Fibroblast of skin of left biceps (primary cell): ENCODE measurements at places on chromosomes 2 and 18.

- DNase-seq: no peak
Measured at GRCh38 chr2:190996338-190996946, 17.5 kb downstream of the STAT1 start.

DNA sequence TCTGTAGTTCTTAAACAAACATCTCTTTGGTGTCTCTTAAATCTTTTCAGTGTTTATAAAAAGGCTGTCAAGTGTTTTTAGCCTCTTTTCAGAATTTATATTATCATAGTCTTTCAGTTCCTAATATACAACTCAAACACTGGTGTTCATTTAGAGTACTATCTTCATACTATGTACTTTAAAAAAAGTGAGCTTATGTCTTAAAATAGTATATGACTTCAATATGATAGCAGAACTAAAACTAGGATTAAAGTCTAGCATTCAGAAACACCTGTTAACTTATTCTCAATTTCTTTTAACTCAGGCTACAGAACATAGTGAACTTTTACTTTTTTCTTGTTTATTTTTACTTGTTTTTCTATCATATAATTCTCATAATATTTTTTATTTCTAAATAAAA lies 14.7 kb upstream of the IKZF2 start:
- no peak for DNase-seq

- DNase-seq: no peak
Measured at GRCh38 chr2:202944408-202944807, 32.3 kb downstream of the CARF start.

DNA sequence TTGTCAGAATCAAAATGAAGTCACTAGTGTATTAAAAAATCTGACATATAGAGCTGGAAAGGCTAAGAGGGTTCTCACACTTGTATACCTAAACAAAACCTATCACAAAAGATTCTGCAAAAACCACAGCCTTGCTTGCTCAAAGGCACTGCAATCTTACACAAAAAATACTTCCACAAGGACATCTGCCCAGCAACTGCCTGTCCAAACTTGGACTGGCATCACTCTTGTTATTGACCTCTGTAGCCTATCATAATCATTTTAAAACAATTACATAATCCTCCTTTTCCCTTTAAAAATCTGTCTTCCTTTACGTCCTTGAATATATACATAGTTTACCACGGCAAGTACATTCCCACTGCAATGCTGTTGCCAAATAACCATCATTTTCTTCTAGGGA lies 19.9 kb downstream of the CHMP3 start:
- no peak for DNase-seq

- DNase-seq: no peak
Measured at GRCh38 chr2:41830600-41830999, 217.2 kb upstream of the PKDCC start.

GRCh38 chr2:4135765-4136164 lies 432.4 kb downstream of the DCDC2C start:
- no peak for DNase-seq

DNA sequence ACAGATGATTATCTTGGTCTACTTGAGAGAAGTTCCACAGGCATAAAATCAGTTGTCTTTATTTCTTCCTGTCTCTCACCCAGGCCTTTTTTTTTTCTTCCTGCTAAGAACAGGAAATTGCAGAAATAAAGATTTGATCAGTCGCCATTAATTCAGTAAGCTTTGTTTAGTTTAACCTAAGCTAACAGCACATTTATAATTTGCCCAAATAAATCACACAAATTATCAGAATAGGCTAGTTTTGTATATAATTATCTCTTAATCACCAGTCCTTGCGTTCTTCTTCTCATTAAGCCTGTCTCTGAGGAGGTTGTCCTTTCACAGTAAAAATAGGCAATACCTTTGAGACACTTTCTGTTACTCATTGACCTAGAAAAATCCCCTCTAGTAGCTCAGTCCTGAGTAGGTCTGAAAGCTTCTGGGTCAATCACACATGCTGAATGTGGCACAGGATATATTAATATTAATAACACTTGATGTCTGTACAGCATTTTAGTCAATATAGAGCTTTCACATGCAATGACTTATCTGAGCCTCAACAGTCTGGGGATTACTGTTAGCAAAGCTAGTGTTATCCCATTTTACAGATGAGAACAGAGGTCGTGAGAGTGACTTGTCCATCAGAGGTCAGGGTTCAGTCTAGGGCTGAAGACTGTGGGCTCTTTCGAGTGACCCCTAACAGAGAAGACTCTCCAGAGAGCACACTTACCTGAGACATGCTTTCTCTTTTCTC lies 11.2 kb upstream of the STK17B start:
- DNase-seq: no peak

DNA sequence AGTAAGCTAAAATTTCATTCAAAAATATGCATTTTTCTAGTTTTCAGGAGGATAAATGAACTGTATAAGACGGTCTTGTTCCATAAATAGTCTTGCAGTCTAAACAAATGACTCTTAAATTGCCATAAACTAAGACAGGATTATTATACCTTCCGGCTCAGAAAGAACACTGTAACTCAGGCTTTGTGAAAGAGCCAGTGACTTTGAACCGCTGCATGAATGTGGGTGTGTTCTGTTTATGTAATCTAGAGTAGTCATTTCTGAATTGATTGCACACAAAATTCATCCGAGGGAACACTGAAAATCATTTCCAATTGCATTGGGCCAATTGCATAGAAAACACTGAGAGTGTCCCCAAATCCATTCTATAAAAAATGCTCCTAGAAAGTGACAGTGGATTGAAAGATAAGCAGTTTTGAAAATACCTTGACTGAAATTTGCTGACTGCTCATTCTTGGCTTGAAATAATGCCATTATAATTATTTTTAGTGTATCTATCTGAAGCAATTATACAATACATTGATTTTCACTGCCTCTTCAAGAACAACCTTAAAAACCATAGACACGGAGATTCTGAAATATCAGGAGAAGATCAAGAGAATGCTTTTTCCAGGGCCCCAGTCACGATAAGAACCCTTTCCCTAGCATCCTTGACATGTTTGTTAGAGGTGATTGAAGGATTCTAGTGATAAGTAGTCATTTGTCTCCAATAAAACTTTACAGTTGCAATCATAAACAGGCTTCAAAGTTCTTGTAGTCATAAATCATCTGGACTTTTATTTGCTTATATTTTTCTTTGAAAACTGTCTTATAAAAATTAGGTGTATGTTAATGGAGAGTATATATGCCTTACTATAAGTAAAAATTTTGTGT lies 55.4 kb downstream of the CNTNAP5 start:
- no peak for DNase-seq

GRCh38 chr2:65325066-65325465 lies 97.4 kb downstream of the ACTR2 start:
- no peak for DNase-seq

- DNase-seq: peak; percentile 65
Measured at GRCh38 chr18:32158108-32158624, 31.7 kb upstream of the MEP1B start.

DNA sequence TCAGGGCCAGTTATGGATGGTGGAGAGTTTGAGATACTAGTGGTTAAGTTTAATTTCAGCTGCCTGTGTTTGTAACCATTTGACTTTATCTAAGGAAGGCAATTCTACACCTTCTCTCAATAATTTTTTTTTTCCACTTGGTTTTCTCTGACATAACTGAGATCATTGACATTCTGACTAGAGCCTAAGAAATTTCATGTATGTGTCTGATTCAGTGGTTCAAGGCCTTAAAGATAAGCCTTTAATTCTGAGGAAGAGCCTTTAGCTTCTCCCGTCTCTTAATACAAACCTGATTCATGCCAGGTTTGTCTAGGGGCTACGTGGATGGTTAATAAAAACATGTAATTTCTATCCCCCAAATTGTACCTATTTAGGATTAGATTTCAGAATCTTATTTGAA lies 971.4 kb downstream of the DPP10 start:
- no peak for DNase-seq

DNA sequence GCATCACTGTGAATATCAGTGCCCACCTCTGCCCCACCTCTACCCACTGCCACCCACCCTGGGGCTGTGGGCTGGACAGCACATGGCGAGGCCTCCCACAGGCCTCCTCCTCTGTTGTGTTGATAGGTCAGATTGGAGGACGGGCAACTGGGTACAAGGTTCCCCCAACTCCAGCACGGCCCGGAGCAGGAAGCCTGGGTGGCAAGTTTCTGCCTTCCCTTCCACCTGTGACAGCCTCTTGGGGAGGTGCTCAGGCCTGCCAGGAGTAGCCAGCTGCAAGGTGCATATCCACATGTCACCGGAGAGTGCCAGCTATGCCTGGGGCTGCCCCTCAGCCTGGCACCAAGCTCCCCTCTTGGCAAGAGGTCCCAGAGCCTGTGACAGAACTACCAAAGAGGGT lies 6.9 kb upstream of the ECEL1 start:
- no peak for DNase-seq

- no peak for DNase-seq
Measured at GRCh38 chr2:146414456-146414855, 1430.4 kb upstream of the ACVR2A start.

DNA sequence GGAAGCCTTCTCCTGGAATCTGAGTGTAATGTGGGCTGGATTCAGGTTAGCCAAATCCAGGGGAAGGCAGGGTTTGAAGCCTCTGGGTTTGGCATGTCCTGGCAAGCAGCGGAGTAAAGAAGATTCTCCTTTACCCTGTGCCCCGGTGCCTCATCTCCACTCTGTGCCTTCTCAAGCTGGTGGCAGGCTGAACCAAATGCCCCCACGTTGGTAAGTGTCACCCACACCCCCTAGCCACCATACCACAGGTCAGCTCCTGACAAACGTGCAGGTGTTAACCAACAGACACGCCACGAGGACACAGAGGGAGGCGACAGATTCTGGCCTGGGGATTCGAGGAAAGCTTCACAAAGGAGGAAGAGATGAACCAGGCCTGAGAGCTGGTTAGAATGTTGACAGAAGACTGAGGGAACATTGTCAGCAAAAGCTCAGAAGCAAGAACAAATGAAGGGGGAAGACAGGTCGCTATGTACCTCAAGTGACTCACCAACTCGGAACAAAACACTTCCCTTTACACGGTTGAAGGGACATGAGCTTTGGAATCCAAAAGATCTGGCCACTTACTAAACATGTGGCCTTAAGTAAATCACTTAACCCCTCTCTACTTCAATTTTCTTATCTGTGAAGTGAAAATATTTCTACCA lies 85.2 kb upstream of the LCLAT1 start:
- DNase-seq: no peak

DNA sequence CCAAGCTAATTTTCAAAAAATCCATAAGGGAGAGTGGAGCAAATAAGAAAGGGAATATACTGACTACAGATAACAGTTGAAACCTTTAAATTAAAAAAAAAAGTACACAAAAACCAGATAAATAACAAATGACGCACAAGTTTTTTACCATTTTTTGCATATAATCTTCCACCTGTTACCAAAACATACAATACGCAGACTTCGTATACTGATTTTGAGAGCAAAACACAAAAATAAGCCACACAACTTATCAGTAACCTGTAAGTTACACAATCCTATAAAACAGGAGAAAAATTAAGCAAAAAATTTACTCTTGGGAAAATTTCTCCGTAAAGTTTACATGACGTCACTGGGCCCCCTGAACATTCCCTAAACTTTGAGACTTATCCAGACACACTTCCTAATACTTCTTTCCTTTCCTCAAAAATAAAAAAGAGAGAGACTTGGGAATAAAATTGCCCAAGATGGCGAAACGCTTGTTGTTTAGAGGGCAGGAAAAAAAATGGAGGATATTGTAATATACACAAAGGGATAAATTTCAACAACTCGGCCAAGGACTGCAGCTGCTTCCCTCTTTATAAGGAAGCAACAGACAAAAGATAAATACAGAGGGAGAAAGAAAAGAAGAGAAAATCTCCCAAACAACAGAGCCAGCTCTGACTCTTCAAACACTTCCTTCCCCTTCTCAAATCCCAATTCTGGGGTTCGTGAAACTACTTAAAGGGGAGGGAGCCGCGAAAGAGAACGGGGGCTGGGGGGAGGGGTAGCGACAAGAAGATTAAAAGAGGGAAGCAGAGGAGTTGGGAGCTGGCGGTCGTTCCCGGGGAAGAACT lies 1.6 kb downstream of the BAZ2B start:
- DNase-seq: no peak

DNA sequence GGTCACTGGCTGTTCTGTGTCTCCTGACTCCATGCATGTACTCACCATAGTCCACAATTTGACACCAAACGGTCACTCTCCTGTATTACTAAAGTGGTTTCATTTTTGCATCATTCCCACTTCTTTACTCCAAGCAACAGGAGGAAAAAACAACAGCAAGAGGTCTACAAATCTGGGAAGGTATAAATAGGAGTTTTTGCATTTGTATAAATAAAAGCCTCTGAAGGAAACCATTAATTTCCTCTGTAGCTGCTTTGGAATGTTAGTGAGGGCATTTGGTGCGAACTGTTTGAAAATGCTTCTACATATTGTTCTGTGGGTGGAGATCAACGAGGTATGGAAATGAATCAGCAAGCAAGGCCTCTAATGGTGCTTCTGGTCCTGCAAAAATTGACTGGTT lies 148.5 kb upstream of the DLX2 start:
- DNase-seq: no peak

- DNase-seq: no peak
Measured at GRCh38 chr2:26346454-26347053, at the start of gene ADGRF3. Gene ADGRF3, minus strand, starts transcription at chr2:26346789. Its CDS starts 555 bp downstream, at chr2:26346234.

DNA sequence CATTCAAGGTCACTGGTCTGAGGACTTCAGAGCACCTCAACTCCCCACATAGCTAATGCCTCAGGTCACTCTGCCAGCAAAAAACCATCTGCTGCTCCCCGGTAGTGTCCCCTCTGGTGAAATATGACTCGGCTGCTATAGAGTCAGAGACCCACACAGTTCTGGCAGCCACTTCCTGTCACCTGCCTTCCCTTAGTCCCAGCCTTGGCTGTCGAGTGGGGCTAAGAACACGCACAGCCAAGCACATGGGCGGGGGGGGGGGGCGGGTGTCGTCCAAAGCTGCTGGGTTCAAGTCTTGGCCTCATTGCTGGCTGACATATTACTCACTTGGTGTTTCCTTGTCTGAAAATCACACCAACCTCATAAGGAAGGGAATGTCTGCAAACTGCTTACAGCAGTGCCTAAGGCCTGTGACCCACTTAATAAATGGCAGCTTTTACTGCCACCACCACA lies 37.5 kb downstream of the POLR1A start:
- DNase-seq: no peak

- no peak for DNase-seq
Measured at GRCh38 chr2:239359196-239359912, 41.5 kb downstream of the HDAC4 start.

GRCh38 chr2:167298017-167298416 lies 409.7 kb downstream of the XIRP2 start:
- no peak for DNase-seq

- no peak for DNase-seq
Measured at GRCh38 chr2:112019569-112019982, 35.5 kb upstream of the TMEM87B start.

DNA sequence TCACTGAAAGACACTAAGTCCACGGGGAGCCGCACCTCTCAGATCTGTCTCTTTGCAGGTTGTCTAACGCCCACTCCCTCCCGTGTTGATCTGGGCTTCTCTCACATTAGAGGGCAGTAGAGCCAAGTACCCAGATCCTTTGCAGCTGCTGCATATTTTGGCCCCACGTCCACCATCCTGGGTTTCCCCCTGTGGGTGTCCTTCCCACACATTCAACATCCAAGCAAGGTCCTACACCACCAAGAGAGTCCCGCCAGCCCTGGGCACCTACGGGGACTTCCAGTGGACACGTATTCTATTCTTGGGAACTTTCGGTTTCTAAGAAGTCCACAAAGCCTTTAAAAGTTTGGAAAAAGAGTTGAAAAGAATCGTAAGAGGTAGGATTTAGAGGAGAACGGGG lies 116.6 kb downstream of the ATL2 start:
- no peak for DNase-seq
